ENCODE measurements at places on chromosomes 16 and 17. TPM values are rescaled to one million over a fixed set of nuclear protein-coding genes. Genes with fewer than 3 reads are reported as not detected.
A peak's percentile ranks its signal among the peaks of the same experiment; 100 is the strongest.

QPRT gene
- 59.5 TPM for total RNA-seq

KLHL11 gene
- 19.4 TPM for total RNA-seq

NEUROD2 gene
- total RNA-seq = not detected

RAPGEFL1 gene
- total RNA-seq = 5.3 TPM

ADAP2 gene
- total RNA-seq = 11.5 TPM

HOXB4 gene
- 0.20 TPM for total RNA-seq

DNA sequence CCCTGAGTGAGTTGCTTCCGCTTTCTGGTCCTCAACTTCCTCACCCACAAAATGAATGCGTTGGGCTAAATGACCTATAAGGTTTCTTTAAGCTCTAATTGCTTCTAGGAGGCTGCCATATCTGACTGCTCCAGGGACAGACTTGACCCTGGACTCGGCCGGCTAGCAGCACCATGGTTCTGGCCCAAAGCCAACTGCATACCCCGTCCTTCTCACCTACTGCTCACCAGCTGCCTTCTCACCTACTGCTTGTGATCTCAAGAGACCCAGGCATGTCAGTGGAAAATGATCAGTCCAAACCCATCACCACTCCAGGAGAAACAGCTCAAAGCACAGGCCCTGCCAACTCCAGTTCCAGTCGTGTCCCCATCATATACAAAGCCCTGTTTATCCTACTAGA is 124.3 kb upstream of the IRX5 start:
- DNase-seq = no peak
- no peaks in the 10 kb centered on the region for H3K27me3 ChIP-seq
- H3K27ac ChIP-seq = no peak overlapping the region
- no peaks in the 10 kb centered on the region for H3K4me1 ChIP-seq

DNA sequence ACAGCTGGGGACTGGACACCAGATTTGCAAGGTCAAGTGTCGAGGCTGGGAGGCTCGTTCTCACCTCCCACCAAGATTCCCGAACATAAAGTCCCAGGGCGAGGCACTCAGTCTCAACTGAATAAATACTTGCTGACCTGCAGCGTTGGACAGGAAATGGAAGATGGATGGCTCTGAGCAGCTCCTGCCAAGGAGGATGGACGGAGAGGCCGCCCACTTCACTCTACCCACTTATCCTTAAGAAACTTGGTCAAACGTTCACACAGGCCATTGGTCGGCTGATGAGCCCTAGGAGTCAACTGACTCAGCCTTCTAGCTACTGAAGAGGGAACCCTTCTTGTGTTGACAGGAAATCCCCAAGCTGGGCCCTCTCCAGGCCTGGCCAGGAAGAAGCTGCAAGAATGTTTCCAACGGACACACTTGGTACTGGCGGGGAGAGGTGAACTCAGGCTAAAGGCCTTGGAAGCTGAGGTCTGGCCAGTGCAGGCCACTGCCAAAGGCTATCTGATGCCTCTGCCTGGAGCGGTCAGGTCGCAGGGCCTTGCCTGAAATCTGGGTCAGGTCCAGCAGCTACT is 50.0 kb downstream of the VAC14 start:
- peaks cover 27% of the 10 kb centered on the region for H3K4me1 ChIP-seq
- H3K36me3 ChIP-seq = no peaks in the 10 kb centered on the region
- H3K27me3 ChIP-seq = no peaks in the 10 kb centered on the region
- no peak overlapping the region for H3K4me3 ChIP-seq

GRCh38 chr17:44971776-44972483 is 3.8 kb upstream of the C1QL1 start:
- H3K27me3 ChIP-seq = peaks cover 3% of the 10 kb centered on the region
- no peaks in the 10 kb centered on the region for H3K36me3 ChIP-seq
- peaks cover 3% of the 10 kb centered on the region for H3K4me1 ChIP-seq
- no peak for DNase-seq
- no peak overlapping the region for H3K4me3 ChIP-seq

GRCh38 chr17:40597556-40598300 is 32.5 kb upstream of the CCR7 start:
- DNase-seq = no peak
- no peak overlapping the region for H3K4me3 ChIP-seq
- no peaks in the 10 kb centered on the region for H3K4me1 ChIP-seq
- no peak overlapping the region for H3K27ac ChIP-seq
- H3K36me3 ChIP-seq = no peaks in the 10 kb centered on the region
- no peaks in the 10 kb centered on the region for H3K27me3 ChIP-seq

GRCh38 chr16:48501516-48502377 is 108.2 kb downstream of the N4BP1 start:
- H3K4me3 ChIP-seq = no peak overlapping the region
- H3K27me3 ChIP-seq = no peaks in the 10 kb centered on the region
- H3K27ac ChIP-seq = peak overlapping the region; percentile 12
- no peaks in the 10 kb centered on the region for H3K36me3 ChIP-seq

DNA sequence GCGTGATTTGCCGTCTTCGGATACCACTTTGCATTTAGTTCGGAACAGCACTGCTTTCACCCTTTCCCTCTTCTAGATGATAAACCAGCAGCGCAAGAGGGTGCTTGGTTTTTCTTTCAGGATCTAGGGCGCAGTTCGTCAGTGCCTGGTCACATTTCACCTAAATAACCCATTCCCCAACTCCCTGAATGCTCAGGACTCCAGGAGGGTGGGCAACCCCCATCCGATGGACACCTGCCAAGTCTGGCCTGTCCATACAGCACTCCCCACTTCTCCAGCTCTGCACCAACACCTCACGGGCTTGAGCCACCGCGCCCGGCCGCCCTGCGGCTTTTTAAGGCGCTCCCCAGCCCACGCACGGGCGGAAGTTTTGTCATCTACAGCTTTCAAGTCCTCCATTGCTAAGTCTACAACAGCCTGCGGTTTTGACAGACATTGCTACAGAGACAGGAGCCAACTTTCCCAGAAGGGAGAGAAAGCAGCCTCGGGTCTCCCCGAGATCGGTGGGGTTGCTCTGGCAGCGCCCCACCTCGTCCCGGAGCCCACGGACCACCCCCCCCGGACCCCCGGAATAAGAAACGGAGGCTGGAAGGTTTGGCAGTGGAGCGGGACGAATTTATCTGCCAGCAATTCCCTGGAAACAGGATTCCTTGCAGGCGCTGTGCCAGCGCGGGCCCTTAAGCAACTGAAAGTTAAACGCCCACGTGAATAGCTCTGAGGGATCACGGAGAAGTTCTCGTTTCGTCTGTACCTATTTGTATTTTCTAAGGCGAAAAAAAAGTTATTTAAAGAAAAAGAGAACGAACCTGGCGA is 38.6 kb upstream of the SLFN13 start:
- no peaks in the 10 kb centered on the region for H3K27me3 ChIP-seq
- peak; percentile 60 for DNase-seq
- peak overlapping the region; percentile 37 for H3K4me3 ChIP-seq
- H3K27ac ChIP-seq = no peak overlapping the region

DNA sequence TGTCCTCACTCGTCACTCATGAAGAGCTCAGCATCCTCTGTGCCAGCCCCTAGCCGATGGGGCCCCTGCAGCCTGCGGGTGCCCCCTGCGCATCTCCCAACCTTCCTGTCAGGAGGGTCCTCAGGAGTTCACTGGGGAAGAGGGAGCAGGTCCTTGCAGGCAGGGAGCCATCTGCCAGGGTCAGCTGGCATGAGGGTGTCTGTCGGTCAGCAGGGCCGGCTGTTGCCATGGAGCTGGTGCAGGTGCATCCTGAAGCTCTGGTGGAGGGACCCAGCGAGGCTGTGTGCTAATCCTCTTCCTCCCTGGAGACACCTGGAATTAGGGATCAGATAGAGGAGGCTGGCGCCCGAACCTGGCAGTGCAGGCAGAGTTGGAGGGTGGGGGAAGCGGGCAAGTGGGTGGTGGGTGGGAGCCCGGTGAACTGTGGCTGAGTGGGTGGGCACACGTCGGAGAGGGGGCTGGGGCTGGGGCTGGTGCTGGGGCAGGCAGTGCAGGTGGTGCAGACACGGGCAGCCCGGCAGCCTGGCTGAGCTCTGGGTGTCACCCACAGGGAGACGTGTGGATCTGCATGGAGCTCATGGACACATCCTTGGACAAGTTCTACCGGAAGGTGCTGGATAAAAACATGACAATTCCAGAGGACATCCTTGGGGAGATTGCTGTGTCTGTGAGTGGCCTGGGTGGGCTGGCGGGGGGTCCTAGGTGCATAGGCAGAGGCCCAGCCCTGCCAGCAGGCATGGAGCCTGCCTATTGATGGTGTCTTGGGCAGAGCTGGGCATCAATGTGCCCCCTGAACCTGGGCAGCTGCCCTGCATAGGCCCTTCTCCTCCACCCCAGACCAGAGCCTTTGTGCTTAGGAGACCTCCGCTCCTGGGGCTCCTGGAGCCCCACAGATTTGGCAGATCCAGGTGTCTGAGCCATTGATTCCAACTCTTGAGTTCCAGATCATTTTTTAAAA is 17.4 kb downstream of the MAP2K3 start:
- no peaks in the 10 kb centered on the region for H3K4me1 ChIP-seq
- no peak overlapping the region for H3K4me3 ChIP-seq
- no peak for DNase-seq
- no peaks in the 10 kb centered on the region for H3K36me3 ChIP-seq
- no peaks in the 10 kb centered on the region for H3K27me3 ChIP-seq

DNA sequence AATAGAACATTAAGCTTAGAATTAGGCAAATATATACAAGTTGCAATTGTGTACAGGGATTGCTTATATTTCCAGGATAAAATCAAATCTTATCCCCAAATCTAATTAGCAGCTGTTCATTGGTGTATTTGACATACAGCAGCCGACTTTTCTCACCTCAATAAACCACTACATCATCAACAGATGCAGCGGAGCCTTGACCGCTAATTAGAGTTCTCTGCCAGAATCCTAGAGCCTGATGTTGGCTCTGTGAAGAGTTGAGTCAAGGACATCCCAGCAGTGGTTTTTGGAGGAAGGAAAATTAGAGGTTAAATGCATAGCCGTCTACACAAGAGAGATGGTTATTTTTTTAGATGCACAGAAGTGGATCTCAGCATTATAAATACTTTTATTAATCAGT is 221.9 kb upstream of the CACNG5 start:
- H3K27me3 ChIP-seq = no peaks in the 10 kb centered on the region
- H3K4me3 ChIP-seq = no peak overlapping the region
- H3K27ac ChIP-seq = no peak overlapping the region
- no peaks in the 10 kb centered on the region for H3K36me3 ChIP-seq
- no peaks in the 10 kb centered on the region for H3K4me1 ChIP-seq
- DNase-seq = no peak

- no peaks in the 10 kb centered on the region for H3K4me1 ChIP-seq
- no peaks in the 10 kb centered on the region for H3K27me3 ChIP-seq
- no peak overlapping the region for H3K27ac ChIP-seq
- no peak overlapping the region for H3K4me3 ChIP-seq
Measured at GRCh38 chr17:80574496-80574895, 29.9 kb downstream of the RPTOR start.

GRCh38 chr16:12903407-12904328 is 2.3 kb downstream of the SHISA9 start:
- DNase-seq = no peak
- no peak overlapping the region for H3K27ac ChIP-seq
- no peaks in the 10 kb centered on the region for H3K27me3 ChIP-seq
- H3K4me1 ChIP-seq = peaks cover 1% of the 10 kb centered on the region

DNA sequence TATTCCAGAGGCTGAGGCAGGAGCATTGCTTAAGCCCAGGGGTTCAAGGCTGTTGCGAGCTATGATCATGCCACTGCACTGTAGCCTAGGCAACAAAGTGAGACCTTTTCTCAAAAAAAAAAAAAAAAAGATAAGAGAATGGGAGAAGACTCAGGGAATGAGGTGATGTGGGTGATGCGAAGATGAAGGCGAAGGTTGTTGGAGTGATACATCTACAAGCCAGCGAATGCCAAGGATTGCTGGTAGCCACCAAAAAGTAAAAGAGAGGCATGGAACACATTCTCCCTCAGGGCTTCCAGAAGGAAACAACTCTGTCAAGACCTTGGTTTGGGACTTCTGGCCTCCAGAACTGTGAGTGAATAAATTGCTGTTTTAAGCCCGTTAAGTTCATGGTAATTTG is 26.0 kb upstream of the CNEP1R1 start:
- no peak overlapping the region for H3K4me3 ChIP-seq
- DNase-seq = no peak
- no peaks in the 10 kb centered on the region for H3K4me1 ChIP-seq
- H3K36me3 ChIP-seq = no peaks in the 10 kb centered on the region
- H3K27me3 ChIP-seq = no peaks in the 10 kb centered on the region

DNA sequence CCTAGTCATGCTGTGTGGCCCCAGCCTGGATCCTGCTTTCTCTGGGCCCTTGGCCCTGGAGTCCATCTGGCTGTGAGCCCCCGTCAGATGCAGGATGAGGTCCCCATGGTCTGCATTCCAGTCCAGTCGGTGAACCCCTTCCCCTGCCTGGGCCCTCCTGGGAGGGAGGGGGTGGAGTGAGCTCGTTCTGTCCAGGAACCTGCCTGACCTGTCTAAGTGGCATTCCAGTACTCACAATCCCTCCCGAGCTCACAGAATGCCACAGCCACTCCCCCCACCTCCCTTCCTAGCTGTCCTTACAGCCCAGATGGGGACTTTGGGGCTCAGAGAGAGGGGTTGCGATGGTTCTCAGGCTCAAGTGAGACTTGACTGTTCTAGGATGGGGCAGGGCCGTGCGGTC is 15.5 kb downstream of the SPNS2 start:
- DNase-seq = no peak
- H3K27me3 ChIP-seq = no peaks in the 10 kb centered on the region
- H3K36me3 ChIP-seq = no peaks in the 10 kb centered on the region

GRCh38 chr17:27630607-27631410 is at the start of gene LGALS9:
TSS of gene LGALS9 (plus strand) at chr17:27631188. CDS start at chr17:27631266, 78 bp downstream.
- no peaks in the 10 kb centered on the region for H3K27me3 ChIP-seq
- H3K4me1 ChIP-seq = peaks cover 18% of the 10 kb centered on the region
- DNase-seq = no peak
- no peaks in the 10 kb centered on the region for H3K36me3 ChIP-seq

- no peak overlapping the region for H3K27ac ChIP-seq
- H3K4me1 ChIP-seq = no peaks in the 10 kb centered on the region
- no peak overlapping the region for H3K4me3 ChIP-seq
Measured at GRCh38 chr16:50814052-50814451, 72.2 kb downstream of the CYLD start.

DNA sequence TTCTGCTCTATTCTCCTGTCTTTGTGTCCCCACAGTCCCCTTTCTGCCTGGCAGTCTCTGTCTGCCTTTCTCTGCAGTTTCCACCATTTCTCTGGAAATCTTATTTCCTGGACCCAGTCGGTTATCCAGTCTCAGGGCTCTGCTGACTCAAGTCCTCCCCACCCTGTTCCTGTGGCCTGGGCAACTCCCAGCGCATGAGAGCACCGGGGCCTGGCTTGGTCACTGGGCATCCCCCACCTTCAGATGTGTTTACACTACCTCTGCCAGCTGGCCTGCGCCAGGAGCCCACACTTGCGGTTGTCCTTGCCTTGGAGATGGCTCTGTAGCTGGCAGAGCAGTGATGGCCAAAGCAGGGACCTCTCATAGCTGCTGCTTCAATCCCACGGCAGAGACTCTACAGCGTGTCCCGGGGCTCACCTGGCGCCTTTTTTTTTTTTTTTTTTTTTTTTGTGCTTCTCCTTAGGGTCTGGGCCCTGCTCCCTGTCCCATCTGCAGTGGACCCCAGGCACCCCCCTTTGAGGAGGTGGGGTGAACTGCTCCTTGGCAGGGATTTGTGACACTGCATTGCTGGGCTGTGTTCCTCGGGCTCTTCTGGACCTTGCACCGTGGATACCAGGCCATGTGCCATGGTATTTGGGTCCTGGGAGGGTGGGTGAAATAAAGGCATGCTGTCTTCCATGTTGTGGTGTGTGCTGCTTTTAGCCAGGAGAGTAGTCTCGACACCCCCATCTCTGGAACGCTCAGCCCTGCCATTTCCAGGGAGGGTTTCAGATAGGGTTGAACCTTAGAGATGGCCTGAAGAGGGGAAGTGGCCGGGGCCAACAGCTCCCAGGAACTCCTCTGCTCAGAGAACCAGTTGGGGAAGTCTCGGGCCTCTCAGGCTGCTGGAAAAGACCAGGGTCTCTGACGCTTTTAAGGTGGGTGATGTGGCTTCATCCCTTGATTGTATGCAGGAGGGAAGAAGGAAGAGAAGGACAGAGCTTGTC is 17.5 kb downstream of the GUCY2D start:
- no peak overlapping the region for H3K27ac ChIP-seq
- H3K27me3 ChIP-seq = no peaks in the 10 kb centered on the region
- H3K36me3 ChIP-seq = no peaks in the 10 kb centered on the region
- H3K4me3 ChIP-seq = no peak overlapping the region
